K562 (cell line): ENCODE measurements at places on chromosomes 3 and 15.

- DNase-seq, result no peak
- H3K36me3 ChIP-seq, result no peaks in the 10 kb centered on the region
- H3K4me3 ChIP-seq, result no peak overlapping the region
- H3K27me3 ChIP-seq, result peaks cover 11% of the 10 kb centered on the region; the same call in 1 of the 2 replicates
These were observed 210.8 kb upstream of the NR2E3 start for GRCh38 chr15:71599418-71600151.

DNA sequence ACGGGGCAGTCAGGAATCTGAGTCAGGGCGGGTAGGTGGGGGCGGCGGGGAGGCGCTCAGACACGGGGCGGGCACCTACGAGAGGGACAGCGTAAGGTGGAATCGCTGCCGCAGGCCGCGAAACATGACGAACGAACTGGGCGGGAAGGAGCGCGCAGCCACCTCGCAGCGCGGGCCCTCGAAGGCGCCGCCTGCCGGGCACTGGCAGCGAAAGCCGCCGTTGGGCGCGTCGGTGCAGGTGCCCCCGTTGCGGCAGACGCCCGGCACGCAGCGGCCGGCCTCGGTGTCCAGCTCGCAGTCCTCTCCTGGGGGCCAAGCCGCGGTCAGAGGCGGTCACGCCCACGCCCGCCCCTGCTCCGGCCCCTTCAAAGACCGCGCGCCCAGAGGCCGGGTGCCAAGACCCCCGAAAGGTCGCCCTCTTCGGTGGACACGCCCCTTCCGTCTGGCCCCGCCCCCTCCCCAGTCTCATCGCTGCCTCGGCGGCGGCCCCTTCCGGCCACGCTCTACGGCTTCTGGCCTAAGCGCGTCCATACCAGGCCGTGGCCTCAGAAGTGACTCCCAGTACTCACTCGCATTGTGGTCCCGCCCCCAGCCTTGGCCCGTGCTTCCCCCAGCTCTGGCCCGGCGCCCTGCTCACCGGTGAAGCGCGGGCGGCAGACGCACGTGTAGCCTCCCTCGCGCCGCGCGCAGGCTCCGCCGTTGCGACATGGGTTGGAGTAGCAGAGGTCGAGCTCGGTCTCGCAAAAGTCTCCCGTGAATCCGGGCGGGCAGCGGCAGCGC is 6.4 kb downstream of the CELSR3 start:
- no peaks in the 10 kb centered on the region; the same call in 1 of the 2 replicates for H3K27me3 ChIP-seq
- H3K36me3 ChIP-seq, result no peaks in the 10 kb centered on the region
- no peak overlapping the region for H3K27ac ChIP-seq
- no peak for DNase-seq
- H3K4me1 ChIP-seq, result peaks cover 14% of the 10 kb centered on the region
- no peak overlapping the region for H3K4me3 ChIP-seq

GRCh38 chr15:50355980-50356379 is 982 bp upstream of the GABPB1 start:
- DNase-seq, result no peak
- peaks cover 14% of the 10 kb centered on the region for H3K4me1 ChIP-seq
- peak overlapping the region; percentile 96 for H3K27ac ChIP-seq
- H3K27me3 ChIP-seq, result no peaks in the 10 kb centered on the region
- peak overlapping the region; percentile 89 for H3K4me3 ChIP-seq
- peaks cover 51% of the 10 kb centered on the region for H3K36me3 ChIP-seq

GRCh38 chr3:11545186-11545851 is 98.4 kb downstream of the VGLL4 start:
- no peak overlapping the region for H3K4me3 ChIP-seq
- H3K4me1 ChIP-seq, result no peaks in the 10 kb centered on the region; the same call in 2 of the 3 replicates
- H3K36me3 ChIP-seq, result no peaks in the 10 kb centered on the region
- DNase-seq, result no peak

DNA sequence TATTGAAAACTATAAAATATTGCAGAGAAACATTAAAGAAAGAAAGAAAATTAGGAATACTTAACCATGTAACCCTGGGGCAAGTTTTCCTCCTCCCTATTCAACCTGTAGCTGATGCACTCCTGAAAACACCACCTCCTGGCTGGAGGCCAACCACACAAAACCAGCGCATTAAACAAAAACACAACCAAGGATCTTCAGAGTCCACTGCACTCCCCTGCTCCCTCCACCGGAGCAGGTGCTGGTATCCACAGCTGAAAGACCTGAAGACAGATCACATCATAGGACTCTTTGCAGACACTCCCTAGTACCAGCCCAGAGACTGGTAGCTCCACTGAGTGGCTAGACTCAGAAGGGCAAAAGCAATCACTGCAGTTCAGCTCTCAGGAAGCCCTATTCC is 13.6 kb upstream of the ADAMTS17 start:
- no peak overlapping the region for H3K4me3 ChIP-seq
- H3K27me3 ChIP-seq, result no peaks in the 10 kb centered on the region
- DNase-seq, result no peak
- no peaks in the 10 kb centered on the region for H3K4me1 ChIP-seq
- H3K36me3 ChIP-seq, result no peaks in the 10 kb centered on the region
- no peak overlapping the region for H3K27ac ChIP-seq

DNA sequence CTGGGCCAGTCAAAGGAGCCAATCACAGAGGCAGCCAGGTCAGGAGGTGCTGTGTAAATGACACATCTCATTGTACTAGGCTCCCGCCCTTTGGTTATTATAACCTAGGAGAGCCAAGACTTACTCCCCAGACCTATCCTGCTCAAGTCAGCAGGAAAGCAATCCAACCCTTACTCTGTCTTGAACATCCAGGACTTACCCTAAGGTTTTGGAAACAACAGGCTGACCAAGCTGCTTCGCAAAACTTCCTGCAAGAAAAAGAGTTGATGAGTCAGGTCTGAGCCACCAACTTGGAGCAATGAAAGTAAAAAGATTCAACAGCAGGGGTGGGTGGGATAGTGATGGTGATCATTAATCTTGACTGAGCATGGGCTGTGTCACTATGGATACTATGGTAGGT is 144.4 kb downstream of the MYLK start:
- H3K4me1 ChIP-seq, result no peaks in the 10 kb centered on the region
- DNase-seq, result no peak
- H3K27me3 ChIP-seq, result peaks cover 18% of the 10 kb centered on the region

GRCh38 chr3:170953229-170953628 is 44.8 kb upstream of the EIF5A2 start:
- no peak overlapping the region; the same call in 2 of the 3 replicates for H3K27ac ChIP-seq
- peaks cover 3% of the 10 kb centered on the region; the same call in 1 of the 2 replicates for H3K4me1 ChIP-seq
- DNase-seq, result peak; percentile 54
- H3K36me3 ChIP-seq, result no peaks in the 10 kb centered on the region
- peaks cover 8% of the 10 kb centered on the region; the same call in 1 of the 2 replicates for H3K27me3 ChIP-seq
- H3K4me3 ChIP-seq, result peak overlapping the region; percentile 17; the same call in 1 of the 2 replicates

DNA sequence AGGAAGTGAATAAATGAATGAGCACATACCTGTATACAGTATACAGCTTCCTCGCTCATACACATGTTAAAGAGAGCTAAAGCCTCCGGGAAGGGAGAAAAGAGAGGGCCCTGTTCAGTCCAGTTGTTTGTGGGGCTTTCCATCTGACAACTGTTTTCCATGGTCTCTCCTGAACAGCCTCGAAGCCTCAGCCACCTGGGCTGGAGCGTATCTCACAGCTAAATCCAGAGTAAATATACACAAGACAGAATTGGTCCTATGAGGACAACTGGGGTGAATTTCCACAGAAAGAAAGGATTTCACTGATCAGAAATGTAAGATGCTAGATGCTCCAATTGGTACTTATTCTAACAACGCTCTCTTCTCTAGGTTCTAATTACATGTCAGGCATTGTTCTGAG is 103.5 kb downstream of the LIPC start:
- no peak for DNase-seq
- no peak overlapping the region for H3K4me3 ChIP-seq
- H3K4me1 ChIP-seq, result peaks cover 10% of the 10 kb centered on the region; the same call in 2 of the 3 replicates
- H3K27ac ChIP-seq, result no peak overlapping the region

DNA sequence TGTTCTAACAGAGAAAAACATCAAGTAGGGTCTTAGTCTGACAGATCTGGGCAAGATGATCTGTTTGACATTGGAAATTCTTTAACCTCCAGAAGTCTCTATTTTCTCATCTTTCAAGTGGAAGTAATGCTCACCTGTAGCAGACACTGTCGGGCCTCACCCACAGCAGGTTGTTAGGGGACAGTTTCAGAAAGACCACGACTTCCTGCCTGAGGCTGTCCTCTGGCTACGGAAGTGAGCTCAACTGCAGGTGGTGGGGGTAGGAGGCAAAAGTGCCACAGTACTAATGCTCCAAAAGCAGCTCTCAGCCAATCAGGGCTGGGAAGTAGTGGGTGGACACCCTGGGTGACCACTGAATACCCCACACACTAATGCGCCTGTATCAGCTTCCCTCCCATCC is 111.4 kb upstream of the TOPAZ1 start:
- H3K36me3 ChIP-seq, result no peaks in the 10 kb centered on the region
- H3K4me1 ChIP-seq, result no peaks in the 10 kb centered on the region
- peaks cover 22% of the 10 kb centered on the region for H3K27me3 ChIP-seq

- H3K4me3 ChIP-seq, result no peak overlapping the region
- no peaks in the 10 kb centered on the region for H3K27me3 ChIP-seq
- no peak for DNase-seq
- no peaks in the 10 kb centered on the region for H3K36me3 ChIP-seq
These were observed 139.6 kb downstream of the MCTP2 start for GRCh38 chr15:94370936-94371285.

DNA sequence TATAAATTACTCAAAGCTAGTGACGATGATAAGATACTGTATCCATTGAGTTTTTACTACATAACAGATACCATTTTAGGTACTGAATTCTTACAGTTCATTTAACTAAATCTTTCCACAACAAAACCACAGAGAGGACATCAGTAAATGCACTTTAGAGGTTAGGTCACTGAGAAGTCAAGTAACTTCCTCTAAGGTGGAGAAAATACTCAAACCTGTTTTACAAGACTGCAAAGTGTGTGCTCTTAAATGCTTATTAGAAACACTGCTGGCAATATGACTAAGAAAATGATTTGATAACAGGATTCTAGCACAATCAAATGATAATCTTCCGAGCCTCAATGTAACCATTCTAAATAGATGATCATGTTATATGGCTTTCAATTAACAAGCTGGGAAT is 99.4 kb downstream of the UBE3A start:
- H3K27me3 ChIP-seq, result no peaks in the 10 kb centered on the region
- no peak overlapping the region for H3K27ac ChIP-seq
- no peak overlapping the region for H3K4me3 ChIP-seq
- no peaks in the 10 kb centered on the region for H3K4me1 ChIP-seq

DNA sequence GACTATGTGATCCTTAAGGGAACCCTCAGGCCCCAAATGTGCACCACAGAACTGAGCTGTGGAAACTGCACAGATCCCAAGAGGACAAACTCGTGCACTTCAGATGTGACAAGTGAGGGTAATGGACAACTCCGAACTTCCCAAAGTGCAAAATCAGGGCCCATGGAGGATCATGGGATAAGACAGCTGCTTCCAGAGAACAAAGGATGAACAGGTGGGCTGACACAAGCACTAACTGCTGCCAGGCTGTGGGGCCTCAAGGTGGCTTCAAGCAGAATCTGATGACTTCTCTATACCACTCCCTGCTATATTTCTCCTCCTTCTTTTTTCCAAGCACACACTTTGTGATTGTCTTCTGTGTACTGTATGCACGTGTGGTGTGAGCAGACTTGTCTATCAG is 5.4 kb downstream of the TARS3 start:
- no peak overlapping the region for H3K27ac ChIP-seq
- no peak overlapping the region for H3K4me3 ChIP-seq
- no peaks in the 10 kb centered on the region for H3K27me3 ChIP-seq
- DNase-seq, result no peak
- H3K4me1 ChIP-seq, result peaks cover 5% of the 10 kb centered on the region; the same call in 1 of the 3 replicates

DNA sequence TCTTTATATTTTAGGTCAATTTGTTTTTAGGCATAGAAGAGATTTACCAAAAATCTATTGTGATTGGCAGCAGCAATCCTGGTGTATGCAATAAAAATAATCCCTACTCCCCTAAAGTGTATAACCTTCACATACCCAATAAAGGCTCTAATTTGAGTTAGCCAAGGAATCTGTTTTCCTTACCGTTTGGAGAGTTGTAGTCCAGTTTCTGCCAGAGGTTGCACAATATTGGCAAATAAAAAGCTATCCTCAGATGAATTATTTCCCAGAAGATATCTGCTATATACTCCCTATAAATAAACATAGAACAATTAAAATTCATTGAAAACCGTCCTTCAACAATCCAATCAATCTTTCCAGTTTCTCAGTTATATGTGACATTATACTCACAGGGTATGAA is 31.1 kb downstream of the ACKR4 start:
- no peak overlapping the region for H3K27ac ChIP-seq
- H3K4me1 ChIP-seq, result no peaks in the 10 kb centered on the region
- no peaks in the 10 kb centered on the region for H3K27me3 ChIP-seq
- DNase-seq, result no peak
- H3K36me3 ChIP-seq, result no peaks in the 10 kb centered on the region
- no peak overlapping the region for H3K4me3 ChIP-seq

DNA sequence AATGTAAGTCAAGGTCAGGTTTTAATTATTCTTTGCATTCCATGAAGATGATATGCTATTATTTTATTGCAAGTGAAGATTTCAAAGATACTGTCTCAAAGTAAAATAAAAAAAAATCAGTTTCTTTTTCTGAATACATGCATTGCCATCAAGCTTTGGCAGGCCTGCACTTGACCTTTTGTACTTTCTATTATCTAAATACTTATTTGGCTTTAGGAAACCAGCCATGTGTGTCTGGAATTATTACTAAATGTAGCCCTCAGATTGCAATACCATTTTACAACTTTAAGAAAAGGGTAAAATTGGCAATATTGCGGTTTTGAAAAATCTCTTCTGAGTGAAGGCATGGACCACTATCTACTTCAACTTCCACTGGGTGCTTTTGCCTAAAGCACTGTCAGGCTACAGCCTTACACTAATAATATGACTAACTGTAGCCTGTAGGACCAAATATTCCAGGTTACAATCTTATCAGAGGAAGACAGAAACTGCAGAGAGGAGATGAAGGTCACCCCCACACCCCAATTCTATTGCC is 349.4 kb upstream of the DCBLD2 start:
- no peaks in the 10 kb centered on the region for H3K27me3 ChIP-seq
- no peak for DNase-seq
- no peaks in the 10 kb centered on the region for H3K36me3 ChIP-seq
- H3K27ac ChIP-seq, result no peak overlapping the region
- no peaks in the 10 kb centered on the region for H3K4me1 ChIP-seq
